ENCODE measurements at places on chromosomes 2 and 18.

GRCh38 chr2:30643674-30644073, 163.6 kb downstream of the CAPN13 start:
- no peak for DNase-seq

GRCh38 chr18:44900627-44901026, 219.9 kb downstream of the SETBP1 start:
- no peak for DNase-seq

DNA sequence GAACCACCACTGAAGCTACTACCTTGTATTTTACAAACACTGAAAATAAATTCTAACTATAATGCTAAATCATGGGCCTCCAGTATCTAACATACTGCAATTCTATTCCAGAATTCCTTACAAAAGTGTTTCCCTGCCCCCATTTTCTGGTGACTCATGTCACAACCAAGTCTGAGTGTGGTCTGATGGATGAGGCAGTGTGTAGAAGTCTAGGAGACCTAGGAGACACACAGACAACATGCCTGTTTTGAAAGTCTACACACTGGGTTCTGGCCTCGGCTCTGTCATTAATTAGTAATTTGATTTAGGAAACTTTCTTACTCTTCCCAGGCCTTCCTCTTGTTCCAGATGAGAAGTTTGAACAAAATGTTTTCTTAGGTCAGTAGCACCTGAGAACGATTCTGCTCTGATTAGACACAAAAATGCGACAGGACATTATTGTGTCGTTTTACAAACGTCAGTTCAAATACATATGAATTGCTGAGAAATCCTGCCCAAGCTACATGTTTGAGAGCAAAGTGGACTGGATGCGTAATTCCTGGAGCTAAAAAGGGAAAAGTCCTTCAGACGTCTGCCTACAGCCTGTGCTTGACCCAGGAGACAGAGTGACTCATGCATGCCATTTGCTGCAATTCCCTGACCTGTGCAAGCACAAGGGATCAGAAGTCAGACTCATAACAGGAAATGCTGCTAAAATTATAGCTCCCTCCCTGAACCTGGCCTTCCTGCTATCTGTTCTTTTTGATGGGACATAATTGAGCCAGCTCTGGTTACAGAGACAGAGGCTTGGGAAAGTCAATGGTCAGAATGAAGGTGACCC, 494.4 kb downstream of the SOX11 start:
- no peak for DNase-seq

DNA sequence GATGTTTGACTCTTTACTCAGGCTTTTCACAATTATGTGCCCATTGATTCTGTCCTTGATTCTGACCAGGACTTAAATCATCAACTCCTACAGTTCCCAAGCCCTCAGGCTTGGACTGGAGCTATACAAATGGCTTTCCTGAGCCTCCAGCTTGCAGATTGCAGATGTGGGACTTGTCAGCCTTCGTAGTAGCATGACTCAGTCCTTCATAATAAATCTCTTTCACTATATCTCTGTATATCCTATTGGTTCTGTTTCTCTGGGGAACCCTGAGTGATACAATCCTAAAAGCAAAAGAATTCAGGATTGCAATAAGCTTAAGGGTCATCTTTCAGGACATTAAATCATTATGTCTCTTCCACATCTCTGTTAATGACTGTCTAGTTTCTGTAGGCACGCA, 356.6 kb downstream of the RIT2 start:
- DNase-seq: no peak

- no peak for DNase-seq
Measured at GRCh38 chr2:240635121-240635997, 10.1 kb downstream of the GPR35 start.

DNA sequence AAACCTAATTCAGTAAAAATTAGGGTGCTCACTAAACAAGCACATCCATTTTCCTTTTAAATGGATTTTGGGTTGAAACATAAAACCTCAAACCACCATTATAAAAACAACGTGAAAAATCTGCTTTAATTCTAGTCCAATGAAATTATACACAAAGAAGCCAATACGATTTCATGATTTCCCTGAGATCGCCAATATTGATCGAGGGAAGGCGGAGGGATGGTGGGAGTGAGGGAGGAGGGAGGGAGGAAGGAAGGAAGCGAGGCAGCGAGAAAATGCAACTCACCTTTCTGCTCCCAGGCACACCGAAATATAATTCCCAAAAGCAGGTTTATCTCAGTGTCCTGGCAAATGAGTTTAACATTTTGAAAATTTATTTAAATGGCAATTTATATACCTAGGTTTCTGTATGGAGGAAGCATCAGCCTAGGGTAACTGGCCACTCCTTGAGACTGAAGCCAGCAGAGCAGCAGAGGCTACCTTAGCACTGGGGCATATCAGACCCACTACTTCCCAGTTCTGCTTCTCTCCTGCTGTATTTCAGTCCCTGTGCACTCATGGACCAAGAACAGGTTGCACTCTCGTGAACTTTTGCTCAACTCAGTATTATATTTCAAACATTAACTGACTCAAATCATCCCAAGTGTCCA, 2.3 kb upstream of the ONECUT2 start:
- no peak for DNase-seq

DNA sequence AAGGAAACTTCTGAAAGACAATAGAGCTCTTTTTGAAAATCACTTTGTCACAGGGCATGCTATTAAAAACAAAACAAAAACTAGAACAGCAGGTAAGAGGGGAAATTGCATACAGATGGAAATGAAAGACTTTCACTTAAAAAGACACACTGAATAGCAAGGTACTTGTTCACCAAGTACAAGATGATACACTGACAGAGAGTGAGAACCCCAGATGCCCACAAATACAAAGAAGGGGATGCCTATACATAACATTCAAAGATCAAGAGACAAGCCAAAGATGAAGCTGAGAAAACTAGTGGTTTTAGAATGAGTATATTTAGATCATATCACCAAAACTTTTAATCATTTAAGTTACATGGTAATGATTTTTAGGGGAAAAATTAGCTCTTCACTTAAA, 60.7 kb downstream of the ASXL2 start:
- no peak for DNase-seq

DNA sequence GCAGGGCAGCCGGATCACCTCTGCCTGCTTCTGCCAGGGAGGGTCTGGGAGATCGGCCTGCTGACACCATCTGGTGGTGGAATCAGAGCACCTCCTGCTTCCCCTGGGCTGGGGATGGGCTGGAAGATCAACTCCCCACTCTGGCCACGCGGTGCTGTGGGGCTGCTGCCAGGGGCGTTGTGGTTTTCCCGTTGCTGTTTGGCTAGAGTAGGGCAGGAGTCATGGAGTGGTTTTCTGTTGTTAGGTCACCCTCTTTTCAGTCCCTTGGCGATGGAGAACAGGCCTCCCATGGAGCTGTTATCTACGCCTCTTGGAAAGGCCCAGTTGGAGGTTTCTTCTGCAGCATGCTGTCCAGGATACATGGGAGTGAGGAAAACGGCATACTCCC, 15.2 kb downstream of the BCL2L11 start:
- no peak for DNase-seq

DNA sequence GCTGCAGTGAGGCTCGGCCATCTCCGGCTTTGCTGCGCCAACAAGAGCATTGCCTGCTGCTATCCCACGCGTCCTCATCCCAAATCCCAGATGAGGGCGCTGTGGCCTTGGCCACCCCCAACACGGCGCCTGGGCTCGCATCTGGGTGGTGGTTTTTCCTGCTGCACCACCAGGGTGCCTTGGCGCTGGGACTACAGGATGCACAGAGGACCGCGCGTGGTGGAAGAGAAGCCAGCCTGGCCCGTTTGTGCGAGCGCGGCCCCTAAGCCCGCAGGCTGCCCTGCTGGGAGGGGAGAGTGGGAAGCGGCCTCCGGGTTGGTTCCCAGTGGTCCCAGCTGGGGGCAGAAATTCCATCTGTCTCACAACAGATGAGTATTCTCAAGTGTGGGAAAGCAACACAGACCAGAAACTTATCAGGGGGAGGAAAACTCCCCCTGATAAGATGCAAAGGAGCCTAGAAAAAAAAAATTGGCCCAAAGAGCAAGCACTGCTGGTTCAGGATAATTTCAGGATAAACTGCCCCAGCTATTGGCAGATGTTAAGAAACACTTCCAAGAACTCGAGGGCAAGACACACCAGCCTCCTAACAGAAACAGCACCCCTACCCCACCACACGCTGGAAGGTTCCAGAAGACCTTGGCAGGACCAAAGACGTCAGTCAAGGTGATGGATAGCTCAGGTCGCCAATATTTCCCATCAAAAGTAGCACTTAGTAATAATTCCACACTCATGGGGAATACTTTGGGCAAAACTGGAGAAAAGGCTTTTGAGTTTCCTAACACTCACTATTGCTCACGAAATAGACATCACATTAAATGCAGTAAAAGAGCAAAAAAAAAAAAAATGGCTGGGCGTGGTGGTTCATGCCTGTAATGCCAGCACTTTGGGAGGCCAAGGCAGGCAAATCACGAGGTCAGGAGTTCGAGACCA, 152.1 kb downstream of the PXDN start:
- DNase-seq: no peak

GRCh38 chr18:5543773-5544389, at the start of gene EPB41L3:
Gene EPB41L3, minus strand, starts transcription at chr18:5543997. Its CDS starts 54,814 bp downstream, at chr18:5489183.
- DNase-seq: no peak

- DNase-seq: no peak
Measured at GRCh38 chr2:240915526-240916341, 9.6 kb downstream of the CROCC2 start.

DNA sequence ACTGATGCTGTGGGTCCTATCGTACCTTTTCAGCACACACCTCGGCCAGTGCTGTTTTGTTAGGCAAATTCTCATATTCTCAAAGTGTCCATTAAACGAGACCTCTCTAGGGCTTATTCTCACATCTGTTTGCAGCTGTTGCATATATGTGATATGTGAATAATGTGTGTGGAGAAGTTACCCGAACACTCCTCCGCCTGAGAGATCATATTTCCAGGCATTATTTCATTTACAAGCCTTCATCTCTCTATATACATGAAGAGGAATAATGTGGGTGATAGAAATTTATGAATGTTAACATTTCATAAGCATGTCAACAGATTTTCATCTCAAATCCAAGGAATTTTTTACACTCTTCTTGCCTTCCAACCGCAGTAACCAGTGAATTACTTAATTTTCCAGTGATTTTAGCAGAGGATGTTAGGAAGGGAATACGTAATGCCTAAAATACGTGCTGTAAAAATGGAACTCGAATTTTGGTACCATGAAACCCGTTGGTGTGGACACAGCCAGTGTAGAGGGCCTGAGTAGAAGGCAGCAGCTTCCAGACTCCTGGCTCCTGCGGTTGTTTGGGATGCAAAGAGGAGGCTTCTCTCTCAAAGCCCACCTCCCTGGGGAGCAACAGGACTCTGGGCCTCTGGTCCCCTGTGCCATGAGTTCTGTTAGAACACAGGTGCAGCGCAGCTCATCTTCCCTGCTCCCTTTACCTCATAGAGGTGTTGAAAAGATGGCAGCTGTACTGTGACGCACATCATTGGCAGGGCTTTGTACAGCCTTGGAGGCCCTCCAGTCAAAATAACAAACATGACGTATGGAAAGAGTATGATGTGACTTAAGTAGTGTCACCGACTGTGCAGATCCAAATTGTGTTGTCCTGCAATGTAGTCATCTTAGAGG, 280.1 kb downstream of the NEDD4L start:
- no peak for DNase-seq

DNA sequence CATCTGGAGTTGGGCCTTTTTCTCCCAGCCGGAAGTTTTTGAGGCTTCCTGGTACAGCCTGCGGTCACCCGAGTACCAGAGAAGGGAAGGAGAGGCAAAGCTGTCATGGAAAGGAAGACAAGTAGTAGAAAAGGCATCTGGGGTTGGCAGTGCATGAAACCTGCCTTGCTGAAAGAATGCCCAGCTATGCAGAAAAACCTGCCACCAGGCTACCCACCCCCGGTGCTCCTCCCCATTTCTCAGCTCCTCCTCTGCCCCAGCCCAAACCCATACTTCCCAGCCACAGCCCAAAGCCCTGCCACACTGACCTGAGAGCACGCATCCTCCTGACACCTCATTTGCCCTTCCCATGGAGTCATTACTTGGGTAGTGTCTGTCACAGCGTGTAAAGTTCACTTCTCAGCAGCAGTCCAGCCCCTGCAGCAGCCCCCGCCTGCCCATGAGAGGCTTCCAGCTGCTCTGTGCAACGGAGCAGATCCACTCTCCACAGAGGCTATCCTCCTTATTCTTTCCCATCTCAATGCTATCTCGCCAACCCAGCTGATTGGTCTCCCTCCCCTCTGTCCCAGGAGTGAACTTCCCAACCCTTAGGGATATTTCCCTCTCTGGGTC, 40.4 kb upstream of the MAL start:
- no peak for DNase-seq

GRCh38 chr2:84459944-84460429, 907 bp upstream of the SUCLG1 start:
- DNase-seq: no peak

- DNase-seq: no peak
Measured at GRCh38 chr2:8371653-8372052, 310.2 kb upstream of the ID2 start.

GRCh38 chr2:1266351-1266750, 146.9 kb upstream of the TPO start:
- no peak for DNase-seq

GRCh38 chr2:27822049-27822448, 50.5 kb downstream of the MRPL33 start:
- DNase-seq: no peak

GRCh38 chr2:182228073-182228473, 198.8 kb downstream of the PDE1A start:
- DNase-seq: no peak

DNA sequence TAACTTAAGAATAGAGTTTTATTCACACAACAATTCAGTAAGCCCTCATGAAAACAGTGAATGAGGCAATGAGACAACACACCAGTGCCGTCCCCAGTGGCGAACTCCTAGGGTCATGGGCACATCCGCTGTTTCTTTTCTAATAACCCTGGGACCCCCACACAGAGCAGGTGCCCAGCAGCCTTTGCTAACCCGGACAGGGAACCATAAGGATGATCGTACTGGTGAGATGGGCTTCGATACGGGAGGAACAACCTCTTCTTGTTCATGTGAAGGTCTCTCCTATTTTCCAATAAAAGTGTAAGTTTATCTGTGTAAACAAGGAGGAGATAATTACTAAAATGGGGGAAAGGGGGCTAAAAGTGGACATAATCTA, 97.4 kb upstream of the MGAT4A start:
- no peak for DNase-seq

DNA sequence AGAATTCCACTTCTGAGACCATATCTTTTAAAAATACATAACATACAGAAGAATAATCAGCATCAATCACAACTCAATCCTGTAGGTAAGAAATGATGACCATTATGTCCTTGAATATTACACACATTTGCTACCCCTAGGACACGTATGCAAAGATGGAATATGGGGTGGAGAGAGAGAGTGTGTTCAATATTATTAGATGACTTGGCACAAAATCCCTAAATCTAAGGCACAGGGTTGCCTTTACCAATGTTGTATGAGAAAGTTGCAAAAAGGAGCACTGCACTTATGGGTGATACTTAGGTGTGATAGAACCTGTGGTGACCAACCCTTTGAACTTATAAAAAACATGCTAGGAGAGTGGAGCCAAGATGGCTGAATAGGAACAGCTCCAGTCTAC, 326.2 kb upstream of the FSHR start:
- DNase-seq: no peak

GRCh38 chr2:29033656-29034055, 40.7 kb downstream of the PCARE start:
- DNase-seq: no peak

- no peak for DNase-seq
Measured at GRCh38 chr2:38203446-38203810, 127.5 kb upstream of the CYP1B1 start.
